ENCODE measurements at places on chromosomes 16 and 17. TPM values are rescaled to one million over a fixed set of nuclear protein-coding genes. Genes with fewer than 3 reads are reported as not detected.

GPR179 gene
- 0.10 TPM for total RNA-seq

NLRC3 gene
- total RNA-seq, result 61.8 TPM

GRCh38 chr17:44439168-44439567, 49.7 kb upstream of the ITGA2B start:
- peaks cover 26% of the 10 kb centered on the region for H3K4me1 ChIP-seq
- DNase-seq, result no peak
- H3K36me3 ChIP-seq, result peaks cover 12% of the 10 kb centered on the region
- no peaks in the 10 kb centered on the region for H3K27me3 ChIP-seq
- H3K4me3 ChIP-seq, result peak overlapping the region; percentile 74
- peak overlapping the region; percentile 75 for H3K27ac ChIP-seq

GRCh38 chr16:86033016-86033474, 134.1 kb downstream of the IRF8 start:
- H3K4me1 ChIP-seq, result no peaks in the 10 kb centered on the region
- H3K27ac ChIP-seq, result no peak overlapping the region
- no peak for DNase-seq

DNA sequence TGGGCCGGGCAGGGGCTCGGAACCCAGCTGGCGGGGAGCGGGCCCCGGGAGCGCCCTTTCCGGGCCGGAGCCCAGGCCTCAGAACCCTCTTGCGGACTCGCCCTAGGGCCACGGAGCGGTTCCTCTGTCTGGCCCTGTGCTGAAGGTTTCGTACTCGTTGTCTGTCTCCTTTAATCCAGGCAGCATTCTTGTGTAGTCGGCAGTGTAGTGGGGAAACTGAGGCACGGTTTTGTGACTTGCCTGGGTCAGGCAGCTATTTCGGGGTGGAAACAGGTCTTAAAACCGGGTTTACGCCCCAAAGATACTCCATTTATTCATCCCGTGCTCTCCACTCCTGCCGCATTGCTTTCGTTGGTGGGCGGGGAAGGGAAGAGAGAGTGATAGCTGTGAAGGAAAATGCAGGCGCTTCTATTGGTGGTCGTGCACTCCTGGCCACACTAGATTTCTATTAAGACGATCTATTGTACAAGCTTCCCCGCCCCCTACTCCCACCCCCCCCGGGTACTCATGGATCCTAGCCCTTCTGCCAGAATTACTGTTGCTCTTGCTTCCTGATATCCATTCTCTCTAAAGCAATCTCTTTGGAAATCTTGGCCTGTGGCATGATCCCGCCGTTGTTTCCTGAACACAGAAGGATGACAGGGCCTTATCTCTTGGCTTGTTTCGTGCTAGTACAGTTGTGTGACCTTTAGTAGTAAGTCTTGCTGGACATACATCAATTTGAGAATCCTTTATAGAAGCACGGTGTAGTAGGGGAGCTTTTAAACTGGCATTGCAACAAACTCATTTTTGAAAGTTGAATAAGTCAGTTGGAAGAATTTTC, 751 bp downstream of the DCAF7 start:
- no peaks in the 10 kb centered on the region for H3K27me3 ChIP-seq
- DNase-seq, result no peak
- peak overlapping the region; percentile 95 for H3K4me3 ChIP-seq
- H3K36me3 ChIP-seq, result peaks cover 5% of the 10 kb centered on the region
- H3K27ac ChIP-seq, result peak overlapping the region; percentile 90
- peaks cover 35% of the 10 kb centered on the region for H3K4me1 ChIP-seq

GRCh38 chr17:45743626-45744326, 40.3 kb upstream of the CRHR1 start:
- peaks cover 21% of the 10 kb centered on the region for H3K27me3 ChIP-seq
- no peaks in the 10 kb centered on the region for H3K36me3 ChIP-seq
- no peaks in the 10 kb centered on the region for H3K4me1 ChIP-seq
- no peak overlapping the region for H3K27ac ChIP-seq
- no peak for DNase-seq

- no peak for DNase-seq
- H3K36me3 ChIP-seq, result no peaks in the 10 kb centered on the region
- no peak overlapping the region for H3K27ac ChIP-seq
- H3K4me3 ChIP-seq, result no peak overlapping the region
- no peaks in the 10 kb centered on the region for H3K27me3 ChIP-seq
- H3K4me1 ChIP-seq, result no peaks in the 10 kb centered on the region
Observed at GRCh38 chr16:13060932-13061331, 159.5 kb downstream of the SHISA9 start.

G6PC1 gene
- total RNA-seq, result not detected

GRCh38 chr16:86809458-86809955, 231.2 kb downstream of the FOXL1 start:
- no peak overlapping the region for H3K4me3 ChIP-seq
- no peaks in the 10 kb centered on the region for H3K36me3 ChIP-seq
- no peaks in the 10 kb centered on the region for H3K4me1 ChIP-seq
- no peak for DNase-seq
- H3K27me3 ChIP-seq, result peaks cover 19% of the 10 kb centered on the region

DNA sequence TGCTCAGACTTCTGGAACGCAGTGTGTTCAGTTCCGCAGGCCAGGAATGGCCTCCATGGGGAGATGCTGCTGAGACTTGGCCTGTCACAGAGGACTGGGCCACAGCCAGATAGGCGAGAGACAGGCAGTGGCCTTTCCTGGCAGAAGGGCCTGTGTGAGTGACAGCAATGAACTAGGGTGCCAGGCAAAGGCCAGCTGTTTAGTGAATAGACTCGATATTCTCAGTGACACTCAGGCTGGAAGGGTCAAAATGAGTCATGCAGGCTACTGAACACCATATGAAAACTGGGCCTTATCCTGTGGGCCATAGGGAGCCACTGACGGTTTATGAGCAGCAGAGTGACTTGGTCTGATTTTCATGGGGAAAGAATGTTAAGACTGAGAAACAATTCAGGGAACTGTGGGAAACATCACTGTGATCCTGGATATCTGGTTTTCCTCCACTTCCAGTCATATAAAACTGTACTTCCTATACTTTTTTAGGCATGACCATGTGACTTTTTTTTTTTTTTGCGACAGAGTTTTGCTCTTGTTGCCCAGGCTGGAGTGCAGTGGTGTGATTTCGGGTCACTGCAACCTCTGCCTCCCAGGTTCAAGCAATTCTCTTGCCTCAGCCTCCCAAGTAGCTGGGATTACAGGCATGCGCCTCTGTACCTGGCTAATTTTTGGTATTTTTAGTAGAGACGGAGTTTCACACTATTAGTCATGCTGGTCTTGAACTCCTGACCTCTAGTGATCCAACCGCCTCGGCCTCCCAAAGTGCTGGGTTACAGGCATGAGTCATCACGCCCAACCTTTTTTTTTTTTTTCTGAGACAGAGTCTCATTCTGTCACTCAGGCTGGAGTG, 5.2 kb upstream of the NUBP1 start:
- peaks cover 1% of the 10 kb centered on the region for H3K36me3 ChIP-seq
- no peaks in the 10 kb centered on the region for H3K27me3 ChIP-seq
- no peak for DNase-seq
- H3K4me1 ChIP-seq, result peaks cover 13% of the 10 kb centered on the region

All from natural killer cell treated with Interleukin-12 subunit alpha and Interleukin-12 subunit beta and Interleukin-15 and Interleukin-18, amount 100 ng/mL, for 72 hours (primary cell).